ENCODE measurements at places on chromosomes 6 and 20. TPM values are rescaled to one million over a fixed set of nuclear protein-coding genes. Genes with fewer than 3 reads are reported as not detected.

DNA sequence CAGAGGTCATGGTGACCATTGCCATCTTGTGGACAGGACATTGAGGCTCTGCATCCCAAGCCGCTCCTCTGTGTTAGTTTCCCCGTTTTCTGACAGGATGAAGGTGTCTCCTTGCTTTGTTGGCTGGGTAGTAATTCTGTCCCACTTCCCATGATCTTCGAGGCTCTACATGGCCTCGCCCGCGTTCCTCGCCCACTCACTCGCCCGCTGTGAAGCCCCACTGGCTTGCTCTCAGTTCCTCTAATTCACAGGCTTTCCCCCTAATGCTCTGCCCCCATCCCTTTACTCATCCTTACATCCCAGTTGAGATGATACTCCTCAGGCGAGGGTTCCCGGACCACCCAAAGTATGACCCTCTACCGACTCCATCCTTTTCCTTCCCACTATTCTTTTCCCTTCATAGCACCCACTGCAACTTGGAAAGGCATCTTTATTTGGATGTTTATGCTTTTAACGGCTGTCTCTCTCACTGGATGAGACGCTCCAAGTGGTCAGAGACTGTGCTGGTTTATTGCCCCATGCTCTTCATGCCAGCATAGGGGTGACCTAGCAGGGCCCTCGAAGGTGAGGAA, 511 bp upstream of the SLC35B2 start:
- no peak for DNase-seq

Gene STAU1
- 36.0 TPM for total RNA-seq

GRCh38 chr6:169445661-169446581, 192.3 kb upstream of the THBS2 start:
- DNase-seq, result no peak

Gene C6orf58
- total RNA-seq, result not detected

DNA sequence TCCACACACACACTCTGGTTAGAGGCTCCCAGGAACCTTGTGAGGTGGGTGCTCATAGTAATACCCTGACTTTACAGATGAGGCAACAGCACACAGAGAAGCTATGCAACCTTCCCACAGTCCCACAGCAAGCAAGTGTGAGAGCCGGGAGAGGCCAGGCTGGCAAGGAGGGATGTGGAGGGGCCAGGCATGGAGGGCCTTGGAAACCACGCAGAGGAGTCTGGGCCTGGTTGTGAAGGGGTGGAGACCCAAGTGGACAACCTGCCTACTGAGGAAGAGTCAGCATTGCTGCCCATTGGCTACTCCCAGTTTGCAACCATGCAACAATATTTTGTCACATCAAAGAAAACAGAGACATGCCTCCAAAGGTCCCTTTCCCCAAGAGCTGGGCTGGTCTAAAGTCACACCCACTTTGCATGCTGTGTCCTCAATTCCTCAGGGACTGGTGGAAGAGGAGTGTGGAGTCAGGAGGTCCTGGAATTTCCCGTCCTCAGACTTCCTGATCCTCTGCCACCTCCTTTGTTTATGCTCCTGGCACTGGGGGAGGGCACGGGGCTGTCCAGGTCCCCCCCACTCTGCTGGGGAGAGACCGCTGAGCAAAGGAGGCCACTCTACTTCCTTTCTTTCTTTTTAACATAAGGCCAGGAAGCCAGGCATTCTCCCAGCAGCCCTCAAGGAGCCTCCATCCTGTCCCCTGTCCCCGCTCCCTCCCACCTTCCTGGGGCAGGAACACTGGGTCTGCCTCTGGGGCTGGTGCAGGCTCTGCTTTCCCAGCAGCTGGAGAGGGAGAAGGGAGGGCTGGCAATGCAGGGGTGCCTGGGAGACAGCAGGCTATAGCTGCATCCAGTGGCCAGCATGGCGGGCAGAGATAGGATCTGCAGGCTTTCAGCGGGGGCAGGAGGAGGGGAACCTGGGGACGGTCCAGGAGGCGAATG, 68.3 kb downstream of the NOL4L start:
- DNase-seq, result no peak

Gene WFDC10B
- not detected for total RNA-seq

DNA sequence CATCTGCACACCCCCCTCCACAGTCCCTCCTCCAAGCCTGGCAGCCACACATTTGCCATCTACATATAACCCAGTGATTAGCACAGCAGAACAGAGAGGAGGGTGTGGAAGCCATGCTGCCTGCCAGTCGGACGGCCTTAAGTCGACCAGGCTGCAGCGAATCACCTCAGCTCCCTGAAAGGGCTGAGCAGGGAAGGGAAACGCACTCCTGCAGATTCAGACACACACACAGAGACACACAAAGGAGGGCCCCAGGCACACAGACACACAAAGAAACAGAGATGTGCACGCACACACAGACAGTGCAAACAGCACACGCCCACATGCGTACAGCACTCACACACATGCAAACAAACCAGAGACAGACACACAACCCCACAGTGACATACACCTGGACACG, 11.2 kb upstream of the SIRPA start:
- DNase-seq, result no peak

DNA sequence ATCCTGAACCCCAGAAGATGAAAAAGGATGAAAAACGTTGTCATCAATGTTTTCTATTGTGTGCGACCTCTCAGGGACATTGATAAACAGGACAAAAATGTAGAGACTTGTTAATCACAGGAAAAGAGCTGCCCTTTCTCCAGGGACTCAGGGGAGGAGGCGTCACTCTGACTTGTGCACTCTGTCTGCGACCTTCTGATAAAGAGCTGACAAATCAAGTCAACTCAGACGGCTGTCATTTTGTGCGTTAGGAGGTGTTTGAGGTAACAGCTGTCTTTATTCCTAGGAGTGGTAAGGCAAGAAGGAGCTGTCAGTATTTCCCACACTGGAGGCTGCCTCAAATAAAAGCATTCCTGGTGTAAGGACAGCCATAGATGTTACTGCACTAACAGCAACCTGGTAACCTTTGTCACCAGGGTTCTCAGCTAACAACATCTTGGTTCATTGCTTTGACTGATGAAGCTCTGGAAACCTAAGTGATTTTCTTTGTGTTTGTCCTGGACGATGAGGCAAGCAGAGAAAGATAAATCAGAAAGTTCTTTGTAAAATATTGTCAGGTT, 38.6 kb upstream of the NXT1 start:
- no peak for DNase-seq

GRCh38 chr6:34587325-34587724, 31.2 kb upstream of the SPDEF start:
- no peak for DNase-seq

DNA sequence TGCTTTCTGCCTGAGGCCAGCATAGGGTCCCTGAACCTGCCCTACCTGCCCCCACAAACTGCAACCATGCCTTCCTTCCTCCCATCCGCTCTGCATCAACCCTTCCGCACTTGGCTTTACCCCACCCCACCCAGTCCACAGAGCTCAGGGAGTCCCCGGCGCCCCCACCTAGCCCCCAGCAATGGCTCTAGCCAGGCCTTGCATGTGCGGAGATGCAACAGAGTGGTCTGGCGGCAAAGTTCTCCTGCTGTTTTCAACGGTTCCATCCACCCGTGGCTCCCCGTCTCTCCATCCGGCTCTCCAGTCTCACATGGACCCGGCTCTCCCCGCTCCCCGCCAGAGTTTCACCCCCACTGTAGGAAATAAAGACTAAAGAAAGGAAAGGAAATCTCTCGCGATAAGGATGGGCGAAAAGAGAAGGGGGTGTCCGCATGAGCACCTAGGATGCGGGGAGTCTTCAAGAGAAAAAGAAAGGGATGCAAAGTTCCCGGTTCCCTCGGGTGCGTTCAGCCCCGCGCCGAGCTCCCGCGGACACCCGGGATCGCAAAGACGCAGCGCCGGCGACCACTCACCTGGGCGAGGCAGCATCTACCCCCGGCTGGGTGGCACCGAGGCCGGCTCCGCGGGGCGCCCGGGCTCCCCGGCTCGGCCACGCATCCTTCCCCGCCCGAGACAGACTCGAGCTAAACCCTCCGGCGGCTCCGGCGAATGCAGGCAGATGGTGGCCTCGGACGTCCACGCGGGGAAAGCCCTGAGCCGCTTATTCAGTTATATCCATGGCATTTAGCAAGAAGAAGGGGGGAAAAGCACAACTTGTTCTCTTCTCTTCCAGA, 579 bp downstream of the LRFN2 start:
- peak; percentile 38 for DNase-seq

Gene C20orf204
- 3.8 TPM for total RNA-seq

GRCh38 chr6:31740397-31741223, 805 bp downstream of the MSH5 start:
- DNase-seq, result no peak

GRCh38 chr20:7094438-7094997, 327.0 kb downstream of the BMP2 start:
- DNase-seq, result no peak

GRCh38 chr20:32602273-32602672, 17.1 kb upstream of the NOL4L start:
- DNase-seq, result no peak

DNA sequence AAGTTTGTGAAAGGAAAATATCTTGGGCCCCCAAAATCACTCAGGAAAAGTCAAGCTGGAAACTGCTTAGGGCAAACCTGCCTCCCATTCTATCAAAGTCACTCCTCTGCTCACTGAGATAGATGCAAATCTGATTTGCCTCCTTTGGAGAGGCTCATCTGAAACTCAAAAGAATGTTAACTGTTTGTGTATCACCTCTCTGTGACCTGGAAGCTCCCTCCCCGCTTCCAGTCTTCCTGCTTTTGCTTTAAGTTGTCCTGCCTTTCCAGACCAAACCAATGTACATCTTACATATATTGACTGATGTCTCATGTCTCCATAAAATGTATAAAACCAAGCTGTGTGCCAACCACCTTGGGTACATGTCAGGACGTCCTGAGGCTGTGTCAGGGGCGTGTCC, 331.4 kb upstream of the QKI start:
- no peak for DNase-seq

DNA sequence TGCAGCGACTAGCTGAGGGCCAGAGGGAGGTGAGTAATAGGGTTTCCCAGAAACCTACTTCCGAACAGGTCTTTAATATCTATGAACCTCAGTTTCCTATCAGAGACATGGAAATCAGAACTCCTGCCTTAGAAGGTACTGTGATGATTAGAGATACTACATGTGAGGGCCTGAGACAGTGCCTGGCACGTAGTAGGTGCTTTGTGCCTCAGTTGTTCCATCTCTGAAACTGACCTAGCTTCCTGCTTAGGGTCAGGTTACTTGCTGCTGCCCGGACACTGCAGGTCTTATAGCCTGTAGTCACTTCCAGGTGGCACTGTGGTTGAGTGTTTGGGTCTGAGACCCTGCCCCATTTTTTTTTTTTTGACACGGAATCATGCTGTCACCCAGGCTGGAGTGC, 20.9 kb downstream of the RAB44 start:
- no peak for DNase-seq
